ENCODE measurements at places on chromosomes 7 and 10. TPM values are rescaled to one million over a fixed set of nuclear protein-coding genes. Genes with fewer than 3 reads are reported as not detected.

- peak; percentile 13 for DNase-seq
These were observed 104.1 kb upstream of the FERD3L start for GRCh38 chr7:19249281-19249680.

DNA sequence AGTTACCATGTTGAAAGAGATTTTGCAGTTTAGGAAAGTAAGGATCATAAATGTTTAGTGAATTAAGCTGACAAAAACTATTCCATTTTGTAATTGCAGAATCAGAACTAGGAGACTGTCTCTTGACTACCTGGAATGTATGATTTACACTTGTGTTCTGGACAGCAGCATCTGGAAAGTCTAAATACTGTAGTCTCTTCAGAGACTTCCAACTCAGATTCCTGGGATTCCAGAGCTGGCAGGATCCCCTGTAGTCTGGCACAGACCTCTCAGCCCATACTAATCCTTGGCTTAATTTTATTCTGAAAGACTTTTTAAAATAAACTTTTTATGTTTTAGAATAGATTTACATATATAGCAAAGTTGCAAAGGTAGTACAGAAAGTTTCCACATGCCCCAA lies 452.7 kb downstream of the DPP6 start:
- DNase-seq, result no peak

DNA sequence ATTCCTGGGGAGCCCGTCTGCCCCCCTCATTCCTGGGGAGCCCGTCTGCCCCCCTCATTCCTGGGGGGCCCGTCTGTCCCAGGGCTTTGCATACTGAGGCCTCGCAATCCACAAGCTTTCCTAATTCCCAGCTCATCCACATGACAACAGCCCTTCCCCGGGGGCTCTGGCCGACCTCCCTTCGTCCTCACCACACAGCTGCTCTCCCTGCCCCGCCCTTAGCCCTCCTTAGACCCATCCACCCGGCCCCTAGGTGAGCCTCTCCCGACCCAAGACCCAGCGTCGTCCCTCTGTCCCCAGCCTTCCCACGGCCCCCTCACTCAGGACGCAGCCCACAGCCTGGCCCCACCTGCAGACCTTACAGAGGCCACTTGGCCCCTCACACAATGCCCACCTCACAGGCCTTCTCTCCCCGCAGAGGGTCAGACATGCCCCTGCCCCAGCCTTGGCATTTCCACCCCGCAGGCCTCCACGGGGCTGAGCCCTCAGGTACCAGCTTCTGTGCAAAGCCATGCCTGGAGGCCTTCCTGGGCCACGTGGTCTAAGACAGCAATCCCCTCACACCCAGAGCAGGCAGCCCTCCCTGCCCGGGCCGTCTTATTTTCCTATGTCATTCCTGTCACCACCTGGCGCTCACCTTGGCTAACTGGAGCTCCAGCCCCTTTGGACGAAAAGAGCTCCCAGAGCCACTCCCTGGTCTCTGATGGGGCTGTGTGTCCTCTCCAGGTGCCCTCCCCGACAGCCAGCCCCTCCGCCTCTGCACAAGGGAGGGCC lies 3.5 kb upstream of the FAM20C start:
- no peak for DNase-seq

DNA sequence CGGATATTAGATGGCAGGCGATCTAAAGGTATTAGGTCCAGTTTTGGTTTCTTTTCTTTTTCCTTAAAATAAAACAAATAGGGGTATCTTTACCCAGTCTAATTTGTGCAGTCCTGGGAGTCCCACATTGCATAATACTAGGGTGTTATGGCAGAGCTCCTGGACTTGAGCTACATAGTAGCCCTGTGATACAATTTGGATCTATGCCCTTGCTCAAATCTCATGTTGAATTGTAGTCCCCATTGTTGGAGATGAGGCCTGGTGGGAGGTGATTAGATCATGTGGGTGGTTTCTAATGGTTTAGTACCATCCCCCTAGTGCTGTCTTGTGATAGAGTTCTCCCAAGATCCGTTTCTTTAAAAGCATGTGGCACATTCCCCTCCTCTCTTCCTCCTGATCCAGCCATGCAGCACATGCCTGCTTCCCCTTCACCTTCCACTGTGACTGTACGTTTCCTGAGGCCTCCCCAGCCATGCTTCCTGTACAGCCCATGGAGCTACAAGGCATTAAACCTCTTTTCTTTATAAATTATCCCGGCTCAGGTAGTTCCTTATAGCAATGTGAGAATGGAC lies 141.9 kb downstream of the RPS24 start:
- DNase-seq, result no peak

- DNase-seq, result no peak
These were observed 18.2 kb downstream of the ADCY1 start for GRCh38 chr7:45592230-45592991.

- peak; percentile 86 for DNase-seq
These were observed 37.4 kb upstream of the DUSP5 start for GRCh38 chr10:110460111-110460809.

DNA sequence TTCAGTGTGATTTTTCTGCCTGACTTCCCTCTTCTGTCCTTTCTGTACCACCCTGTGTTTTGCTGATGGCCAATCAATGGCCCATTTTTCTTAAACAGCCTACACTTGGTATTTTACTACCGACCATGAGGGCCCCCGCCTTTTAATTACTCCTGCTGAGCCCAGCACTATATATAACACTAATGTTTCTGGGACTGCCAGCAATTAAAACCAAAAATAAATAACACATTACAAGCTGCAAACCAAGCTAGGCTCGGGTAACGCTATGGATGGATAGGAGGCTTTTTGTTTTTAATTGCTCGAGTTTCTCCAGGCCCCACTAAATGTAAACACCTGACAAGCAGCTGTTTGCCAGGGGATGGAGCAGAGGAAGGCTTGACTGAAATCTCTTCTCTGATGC lies 915.4 kb upstream of the AUTS2 start:
- no peak for DNase-seq

DNA sequence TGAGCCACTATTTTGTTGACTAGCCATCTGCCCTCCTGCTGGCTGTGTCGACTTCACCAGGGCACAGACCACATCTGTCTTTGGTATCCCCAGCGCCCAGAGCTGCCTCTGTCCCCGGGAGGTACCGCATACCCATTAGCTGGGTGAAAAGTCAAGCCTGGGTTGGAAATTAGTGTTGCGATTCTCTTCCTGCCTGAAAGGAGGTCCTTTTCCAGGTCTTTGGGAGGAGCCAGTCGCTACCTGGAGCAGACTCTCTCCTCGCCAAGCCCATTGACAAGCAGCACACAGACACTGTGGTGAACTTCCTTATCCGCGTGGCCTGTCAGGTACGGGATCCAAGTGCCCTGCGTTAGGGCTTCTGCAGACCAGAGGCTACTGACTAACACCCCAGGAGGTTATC lies 79.4 kb downstream of the TRRAP start:
- DNase-seq, result no peak

DNA sequence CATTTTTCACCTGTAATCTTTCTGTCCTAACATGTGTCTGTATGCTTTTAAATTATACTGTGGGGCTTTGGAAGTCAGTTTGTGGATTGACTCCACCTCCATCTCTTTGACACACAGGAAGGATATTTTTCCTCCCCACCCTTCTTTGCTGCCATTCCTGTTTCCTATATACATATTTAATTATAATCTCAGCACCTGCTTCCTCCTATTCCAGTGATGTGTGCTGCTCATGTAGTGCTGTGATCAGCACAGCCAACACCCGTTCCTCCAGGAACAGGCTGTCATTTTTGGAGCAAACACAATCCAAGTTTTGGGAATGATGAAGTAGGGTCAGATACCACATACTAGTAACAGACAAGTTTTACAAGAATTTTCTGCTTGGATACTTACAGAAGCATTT lies 135.0 kb upstream of the PRPS1L1 start:
- DNase-seq, result no peak

DNA sequence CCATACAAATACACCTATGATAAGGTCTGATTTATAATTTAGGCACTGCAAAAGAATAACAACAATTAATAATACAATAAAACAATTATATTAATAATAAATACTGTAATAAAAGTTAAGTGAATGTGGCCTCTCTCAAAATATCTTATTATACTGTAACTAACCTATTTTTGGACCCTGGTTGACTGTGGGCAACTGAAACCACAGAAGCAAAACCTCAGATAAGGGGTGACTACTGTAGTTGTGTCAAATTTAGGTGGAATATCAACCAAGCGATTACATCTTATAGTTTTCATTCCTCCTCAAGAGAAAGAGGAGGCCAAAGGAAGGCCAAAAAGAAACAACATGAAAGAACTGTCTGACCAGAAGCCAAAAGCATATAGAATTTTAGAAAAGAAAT lies 103.9 kb downstream of the SKAP2 start:
- DNase-seq, result no peak

DNA sequence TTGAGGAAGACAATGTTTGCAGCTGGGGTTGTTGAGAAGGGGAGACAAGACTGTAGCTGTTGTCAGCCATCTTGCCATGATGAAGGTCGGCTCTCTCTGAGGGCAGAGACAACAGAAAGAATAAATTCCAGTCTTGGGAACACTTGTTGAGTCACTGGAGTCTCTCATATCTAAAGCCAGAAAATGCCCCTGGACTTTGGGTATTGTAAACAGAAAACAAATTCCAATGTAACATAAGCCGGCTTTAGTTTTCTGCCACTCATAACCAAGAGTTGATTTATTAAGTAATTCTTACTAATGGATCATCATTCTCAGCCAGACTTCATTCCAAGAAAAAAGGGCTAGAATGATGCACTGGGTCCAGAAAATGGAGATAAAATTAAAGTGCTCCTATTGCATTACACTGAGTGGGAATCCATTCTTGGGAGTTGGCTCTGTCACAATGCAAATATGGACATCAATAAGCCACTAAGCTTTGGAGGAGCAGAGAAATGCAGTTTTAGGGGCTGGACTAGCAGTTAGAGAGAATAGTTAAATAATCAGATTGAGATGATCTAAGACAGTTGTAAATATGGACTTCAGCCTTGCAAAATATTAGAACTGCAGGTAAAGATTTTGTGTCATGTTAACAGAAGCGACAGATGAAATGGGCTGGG lies 78.9 kb downstream of the ADAM12 start:
- DNase-seq, result no peak

- no peak for DNase-seq
These were observed 21.2 kb downstream of the ITGB8 start for GRCh38 chr7:20351901-20352300.

DNA sequence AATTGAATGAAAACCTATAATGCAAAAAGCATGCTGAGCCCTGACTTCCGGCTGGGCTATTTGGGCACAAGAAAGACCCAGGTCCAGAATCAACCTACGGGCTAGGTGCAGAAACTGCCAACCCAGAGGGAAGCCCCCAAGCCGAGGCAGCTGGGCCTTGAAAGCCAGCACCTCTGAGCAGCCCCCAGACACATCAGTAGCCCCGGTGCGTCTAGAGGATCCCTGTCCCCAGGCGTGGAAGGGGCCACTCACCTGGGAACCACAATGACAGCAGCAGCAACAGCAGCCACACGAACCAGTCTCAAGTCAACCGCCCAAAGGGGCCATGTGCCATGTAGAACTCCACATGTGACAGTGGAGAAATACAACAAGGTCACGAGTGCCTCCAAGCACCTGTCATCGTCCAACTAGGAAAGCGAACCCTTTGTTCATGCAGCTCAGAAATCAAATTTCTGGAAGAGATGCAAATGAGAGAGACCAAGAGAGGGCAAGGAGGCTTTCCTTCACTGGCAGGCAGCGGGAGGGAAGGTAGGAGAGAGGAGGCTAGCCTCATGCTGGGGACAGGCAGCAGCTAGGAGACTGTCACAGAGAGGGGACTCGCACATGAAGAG lies 57.5 kb upstream of the CHST15 start:
- no peak for DNase-seq

BZW2 gene
- 65.7 TPM for total RNA-seq

MYPN gene
- 0.11 TPM for total RNA-seq

ADRA2A gene
- 5.4 TPM for total RNA-seq

GALNT17 gene
- total RNA-seq, result 35.5 TPM

PPP1R17 gene
- not detected for total RNA-seq

HMX3 gene
- not detected for total RNA-seq

PRRT4 gene
- 1.1 TPM for total RNA-seq

BTBD16 gene
- 0.11 TPM for total RNA-seq

STRIP2 gene
- 0.22 TPM for total RNA-seq

ASZ1 gene
- not detected for total RNA-seq

KLHDC10 gene
- total RNA-seq, result 27.4 TPM

C10orf143 gene
- 5.6 TPM for total RNA-seq

CALD1 gene
- total RNA-seq, result 141 TPM

MCU gene
- total RNA-seq, result 11.4 TPM

MASTL gene
- total RNA-seq, result 8.4 TPM

SPAM1 gene
- total RNA-seq, result not detected

OGDH gene
- 204 TPM for total RNA-seq
